ENCODE measurements at places on chromosomes 7 and 10.

DNA sequence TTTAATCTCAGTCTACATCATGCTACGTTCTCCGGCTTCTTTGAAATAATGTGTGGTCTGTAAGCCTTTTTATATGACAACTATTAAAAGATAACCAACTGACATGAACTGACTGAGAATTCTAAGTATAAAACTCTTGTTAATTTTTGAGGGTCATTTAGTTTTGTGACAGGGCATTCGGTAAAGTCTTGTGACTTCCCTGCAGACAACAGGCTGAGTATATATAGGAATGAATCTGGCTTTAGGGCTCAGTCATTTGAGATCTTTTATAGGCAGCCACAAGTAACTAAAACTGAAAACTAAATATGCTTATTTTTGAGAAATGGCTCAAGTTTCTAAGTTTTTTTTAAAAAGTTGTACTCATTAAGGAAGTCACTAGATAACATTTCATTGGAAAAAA is 62.5 kb upstream of the SCIN start:
- DNase-seq, result no peak

GRCh38 chr10:73183667-73184281 is 15.9 kb downstream of the FAM149B1 start:
- DNase-seq, result no peak

- no peak for DNase-seq
Measured at GRCh38 chr10:96244354-96244753, 27.0 kb downstream of the BLNK start.

GRCh38 chr7:139456511-139456910 is 27.0 kb downstream of the KLRG2 start:
- no peak for DNase-seq

DNA sequence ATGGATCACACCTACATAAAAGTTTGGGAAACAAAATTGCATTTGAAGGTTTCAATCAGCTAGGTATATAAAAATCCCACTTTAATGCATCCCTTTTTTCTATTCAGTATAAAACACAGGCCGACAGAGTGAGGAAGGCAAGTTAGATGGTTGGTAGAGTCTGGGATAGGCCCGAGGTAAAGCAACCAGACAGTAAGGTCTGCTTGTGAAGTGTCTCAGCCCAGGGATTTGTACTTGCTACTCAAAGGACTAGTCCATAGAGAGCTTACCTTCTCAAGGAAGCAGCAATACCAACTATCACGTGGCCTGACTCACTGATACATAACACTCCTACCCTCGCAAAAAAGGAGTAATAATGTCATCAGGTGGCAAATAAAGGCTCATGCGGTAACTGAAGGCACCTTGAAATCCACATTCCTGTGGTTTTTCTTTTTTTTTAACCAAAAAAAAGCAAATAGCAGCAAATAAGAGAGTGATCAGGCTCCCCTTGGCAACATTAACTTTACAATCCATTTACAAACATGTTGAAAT is 56.2 kb upstream of the ATP6V0A4 start:
- no peak for DNase-seq

DNA sequence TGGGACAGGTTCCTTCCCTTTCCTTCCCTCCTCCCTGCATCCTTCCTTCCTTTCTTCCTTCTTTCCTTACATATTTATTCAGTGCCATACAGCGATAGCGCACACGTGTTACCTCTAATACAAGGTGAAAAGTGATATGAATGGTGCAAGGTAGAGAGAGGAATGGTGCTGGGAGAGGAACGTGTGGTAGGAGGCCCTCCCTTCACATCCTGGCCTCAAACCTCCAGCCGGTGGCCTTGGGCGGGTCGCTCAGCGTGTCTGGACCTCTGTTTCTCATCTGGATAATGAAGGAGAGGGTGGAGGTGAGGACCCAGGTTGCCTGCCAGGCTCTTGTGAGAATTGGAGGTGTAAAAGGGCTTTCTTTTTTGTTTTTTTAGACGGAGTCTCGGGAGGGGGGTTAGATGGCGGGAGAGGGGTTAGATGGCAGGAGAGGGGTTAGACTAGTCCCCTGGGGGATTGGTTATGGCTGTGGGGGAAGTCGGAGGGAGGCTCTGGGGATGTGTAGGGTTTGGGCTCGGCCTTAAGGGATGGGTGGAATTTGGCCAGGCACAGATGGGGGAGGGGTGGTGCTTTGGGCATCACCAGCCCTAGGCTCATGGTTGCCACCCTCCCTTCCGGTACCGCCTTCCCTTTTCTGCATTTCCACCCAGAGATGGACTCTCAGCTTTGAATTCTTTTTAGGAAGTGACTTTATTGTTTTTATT is 14.9 kb downstream of the CHST3 start:
- DNase-seq, result no peak

DNA sequence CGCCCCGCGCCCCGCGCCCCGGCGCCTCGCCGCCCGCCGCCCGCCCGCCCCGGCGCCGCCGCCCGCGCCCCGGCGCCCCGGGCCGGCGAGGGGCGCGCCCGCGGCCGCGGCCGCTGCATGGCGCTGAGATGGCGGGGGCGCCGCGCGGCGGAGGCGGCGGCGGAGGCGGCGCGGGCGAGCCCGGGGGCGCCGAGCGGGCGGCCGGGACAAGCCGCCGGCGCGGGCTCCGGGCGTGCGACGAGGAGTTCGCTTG is 174 bp downstream of the ADCY1 start:
- no peak for DNase-seq

GRCh38 chr10:102449321-102450123 is 1.8 kb downstream of the C10orf95 start:
- peak; percentile 91 for DNase-seq

DNA sequence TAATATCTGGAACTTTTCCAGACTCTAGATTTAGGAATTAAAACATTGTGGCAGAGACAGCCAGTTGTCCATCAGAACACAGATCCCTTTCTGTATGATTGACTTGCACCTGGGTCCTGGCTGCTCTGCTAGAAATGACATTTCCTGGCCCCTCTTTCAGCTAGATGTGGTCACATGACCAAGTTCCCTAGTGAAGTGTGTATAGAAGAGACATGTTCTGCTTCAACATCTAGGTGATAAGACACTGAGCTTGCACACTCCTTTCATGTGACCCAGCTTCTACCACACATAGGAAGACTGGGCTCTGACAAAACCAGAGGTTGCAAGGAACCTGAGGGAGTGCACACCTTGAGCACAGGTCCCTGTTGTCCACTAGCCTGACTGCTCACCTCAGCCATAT is 22.8 kb upstream of the DYNC1I1 start:
- no peak for DNase-seq

- DNase-seq, result peak; percentile 76
Measured at GRCh38 chr7:135281363-135281949, 47.8 kb downstream of the STRA8 start.

GRCh38 chr7:39428221-39428620 is 138.0 kb upstream of the YAE1 start:
- no peak for DNase-seq

GRCh38 chr10:13815756-13816155 is 229.0 kb downstream of the PRPF18 start:
- DNase-seq, result no peak

- no peak for DNase-seq
Measured at GRCh38 chr10:116815641-116816415, 33.5 kb upstream of the ENO4 start.

- no peak for DNase-seq
Measured at GRCh38 chr10:97393034-97393573, 8.0 kb downstream of the RRP12 start.

- no peak for DNase-seq
Measured at GRCh38 chr7:39826166-39826565, 123.9 kb upstream of the CDK13 start.

GRCh38 chr7:44768628-44769371 is 20.2 kb downstream of the ZMIZ2 start:
- no peak for DNase-seq

DNA sequence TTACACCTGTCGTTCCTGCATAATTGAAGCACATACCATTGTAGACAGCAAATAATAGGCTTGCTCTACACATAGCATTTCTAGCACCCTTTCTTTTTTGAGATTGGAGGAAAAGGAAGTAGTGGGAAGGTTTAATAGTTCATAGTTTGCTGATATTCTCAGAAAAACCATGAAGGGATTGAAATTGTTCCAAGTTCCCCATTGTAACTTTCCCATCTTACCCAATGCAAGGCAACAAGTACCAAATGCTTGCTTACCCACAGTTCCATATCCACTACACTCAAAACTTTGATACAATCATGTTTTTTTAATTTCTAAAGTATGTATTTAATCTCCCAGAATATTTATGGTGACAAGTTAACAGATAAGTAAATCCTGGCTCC is 13.8 kb downstream of the CYP3A5 start:
- DNase-seq, result no peak

Measured in activated naive CD4-positive, alpha-beta T cell treated with anti-CD3 and anti-CD28 coated beads, Interleukin-2, amount 50 U/mL, for 16 hours (primary cell).